Right cardiac atrium (tissue), 5 donors: ENCODE measurements at places on chromosomes 6 and 20. TPM values are rescaled to one million over a fixed set of nuclear protein-coding genes. Genes with fewer than 3 reads are reported as not detected.
A peak's percentile ranks its signal among the peaks of the same experiment; 100 is the strongest.

- no peak for DNase-seq
These were observed 76.4 kb upstream of the HS3ST5 start for GRCh38 chr6:114419175-114419574.

DNA sequence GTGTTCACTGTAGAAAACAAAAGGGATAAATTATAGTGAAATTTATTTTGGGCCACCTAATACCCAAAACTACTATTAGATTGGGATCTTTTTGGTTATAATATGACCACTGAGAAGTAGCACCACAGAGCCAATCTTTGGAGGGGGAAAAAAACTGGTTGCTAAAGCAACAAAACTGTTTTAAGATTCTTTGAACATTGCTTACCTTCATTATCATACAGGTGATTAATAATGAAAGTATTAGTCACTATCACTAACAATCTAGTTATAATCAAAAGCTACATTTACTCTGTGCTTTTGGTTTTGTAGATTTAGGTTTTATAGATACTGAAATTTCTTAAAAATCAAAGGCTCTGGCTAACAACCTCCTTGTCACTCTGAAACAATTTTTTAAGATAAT, 31.7 kb downstream of the STX7 start:
- DNase-seq: no peak

ZNF165 gene
- total RNA-seq: 0.83 TPM

DNA sequence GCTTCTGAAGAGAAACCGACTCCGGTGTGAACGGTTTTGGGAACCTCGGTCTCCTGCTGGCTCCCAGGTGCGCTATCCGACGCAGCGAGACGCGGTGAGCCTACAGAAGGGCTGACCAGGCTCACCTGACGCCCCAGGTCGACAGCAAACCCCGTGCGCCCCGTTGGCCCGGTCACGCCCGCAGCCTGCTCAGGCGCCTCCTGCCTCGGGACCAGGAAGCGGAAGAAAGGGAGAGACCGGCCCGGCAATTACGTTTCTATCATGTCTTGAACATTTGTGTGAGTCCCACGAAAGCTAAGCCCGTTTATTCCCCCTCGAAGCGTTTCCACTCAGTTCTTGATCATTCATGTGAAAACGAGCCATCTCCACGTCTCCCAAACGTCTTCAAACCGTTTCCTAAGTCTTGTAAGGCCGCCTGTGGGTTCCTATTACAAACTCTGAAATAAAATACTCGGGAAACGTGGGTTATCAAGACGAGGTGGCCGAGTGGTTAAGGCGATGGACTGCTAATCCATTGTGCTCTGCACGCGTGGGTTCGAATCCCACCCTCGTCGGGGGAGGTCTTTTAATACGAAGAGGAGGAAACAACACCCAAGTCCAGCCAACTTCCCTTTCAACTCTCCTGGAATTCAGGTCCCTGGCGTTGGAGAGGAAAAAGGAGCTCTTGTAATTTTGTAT, 150.5 kb upstream of the PRSS16 start:
- DNase-seq: peak; percentile 28

GRCh38 chr20:60256811-60257210, 298.6 kb downstream of the CDH26 start:
- DNase-seq: no peak

STK4 gene
- total RNA-seq: 14.4 TPM

GRCh38 chr20:62030834-62031434, 34.7 kb downstream of the TAF4 start:
- DNase-seq: no peak

GRCh38 chr6:56102216-56102615, 145.2 kb downstream of the COL21A1 start:
- no peak for DNase-seq

GRCh38 chr20:37669773-37670236, 24.0 kb upstream of the CTNNBL1 start:
- no peak for DNase-seq

RNF217 gene
- 12.2 TPM for total RNA-seq

DNA sequence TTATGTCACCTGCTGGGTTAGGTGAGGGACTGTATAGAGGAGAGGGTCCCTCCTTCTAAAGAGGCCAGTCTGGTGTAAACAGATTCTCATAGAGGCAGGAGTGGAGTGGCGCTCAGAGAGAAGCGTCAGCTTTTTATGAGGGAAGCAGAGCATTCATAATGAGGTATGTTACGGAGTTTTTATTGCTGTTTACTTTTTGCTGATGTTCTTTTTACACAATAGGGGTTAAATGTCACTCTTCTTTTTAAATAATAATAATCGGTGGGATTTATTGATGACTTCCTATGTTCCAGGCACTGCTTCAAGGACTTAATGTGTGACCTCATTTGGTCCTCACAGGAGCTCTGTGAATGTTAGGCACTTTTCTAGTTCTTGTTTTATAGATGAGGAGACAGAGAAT, 79.9 kb downstream of the L3MBTL3 start:
- DNase-seq: no peak

DNA sequence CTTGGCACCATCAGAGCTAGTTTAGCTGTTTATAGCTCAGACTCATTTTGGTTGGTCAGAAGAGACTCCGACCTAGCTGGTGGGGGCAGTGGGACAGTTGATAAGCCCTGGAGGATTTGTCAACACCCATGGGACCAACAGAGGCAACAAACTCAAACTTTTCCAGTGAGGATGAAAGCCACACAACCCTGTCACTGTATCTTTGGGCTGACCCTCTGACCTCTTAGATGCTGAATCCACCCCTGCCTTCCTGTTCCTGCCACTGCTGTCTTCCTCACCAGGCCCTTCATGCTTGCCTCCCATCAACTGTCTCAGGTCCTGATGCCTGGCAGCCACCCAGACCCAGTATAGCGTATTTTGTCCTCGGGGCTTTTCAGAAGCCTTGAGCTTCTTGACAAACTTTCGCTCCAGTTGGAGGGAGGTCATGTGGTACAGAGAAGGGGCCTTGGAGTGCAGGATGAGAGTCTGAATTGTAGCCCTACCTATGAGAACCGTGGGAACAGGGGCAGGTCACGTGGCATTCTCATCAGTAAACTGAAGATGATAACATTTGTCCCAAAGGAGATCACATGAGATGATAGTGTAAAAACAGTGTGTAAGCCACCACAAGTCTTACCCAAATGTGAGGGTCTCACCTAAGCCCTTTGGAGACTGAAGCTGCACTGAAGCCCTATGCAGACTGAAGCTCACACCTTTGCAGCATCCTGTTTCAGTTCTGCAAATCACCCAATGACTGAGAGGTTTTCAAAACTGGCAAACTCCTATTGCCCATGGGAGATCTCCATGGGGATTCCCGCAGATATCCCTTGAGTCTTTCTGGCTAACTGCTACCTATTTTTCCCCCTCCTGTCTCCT, 72.0 kb upstream of the F13A1 start:
- DNase-seq: no peak

GRCh38 chr20:48938670-48939069, 17.2 kb downstream of the ARFGEF2 start:
- no peak for DNase-seq

GRCh38 chr20:40686893-40687292, 2.1 kb downstream of the MAFB start:
- no peak for DNase-seq

- no peak for DNase-seq
These were observed 253.4 kb downstream of the HACE1 start for GRCh38 chr6:104606361-104606760.

DNA sequence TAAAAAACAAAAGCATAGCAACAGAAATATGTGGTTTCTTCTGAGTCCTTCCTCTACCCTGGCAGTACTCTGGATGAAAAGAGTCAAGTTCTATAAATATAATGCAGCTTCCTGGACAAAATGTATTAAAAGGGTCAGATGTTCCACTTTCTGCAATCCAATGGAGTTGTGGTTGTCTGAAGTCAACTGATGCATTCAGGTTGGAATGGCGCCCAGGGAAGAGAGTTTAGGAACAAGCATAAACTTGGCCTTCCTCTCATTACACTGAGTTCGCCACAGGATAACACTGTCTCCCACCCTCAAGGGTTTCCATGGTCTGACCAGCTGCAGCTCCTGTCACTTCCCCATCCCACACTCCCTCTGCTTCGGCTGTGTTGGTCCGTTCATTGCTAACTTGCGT, 66.4 kb downstream of the PLEKHG1 start:
- DNase-seq: no peak

ULBP1 gene
- total RNA-seq: 0.20 TPM

PPP1R14C gene
- 90.7 TPM for total RNA-seq

- DNase-seq: no peak
These were observed 105.3 kb downstream of the EYA2 start for GRCh38 chr20:46999801-47000465.

DNA sequence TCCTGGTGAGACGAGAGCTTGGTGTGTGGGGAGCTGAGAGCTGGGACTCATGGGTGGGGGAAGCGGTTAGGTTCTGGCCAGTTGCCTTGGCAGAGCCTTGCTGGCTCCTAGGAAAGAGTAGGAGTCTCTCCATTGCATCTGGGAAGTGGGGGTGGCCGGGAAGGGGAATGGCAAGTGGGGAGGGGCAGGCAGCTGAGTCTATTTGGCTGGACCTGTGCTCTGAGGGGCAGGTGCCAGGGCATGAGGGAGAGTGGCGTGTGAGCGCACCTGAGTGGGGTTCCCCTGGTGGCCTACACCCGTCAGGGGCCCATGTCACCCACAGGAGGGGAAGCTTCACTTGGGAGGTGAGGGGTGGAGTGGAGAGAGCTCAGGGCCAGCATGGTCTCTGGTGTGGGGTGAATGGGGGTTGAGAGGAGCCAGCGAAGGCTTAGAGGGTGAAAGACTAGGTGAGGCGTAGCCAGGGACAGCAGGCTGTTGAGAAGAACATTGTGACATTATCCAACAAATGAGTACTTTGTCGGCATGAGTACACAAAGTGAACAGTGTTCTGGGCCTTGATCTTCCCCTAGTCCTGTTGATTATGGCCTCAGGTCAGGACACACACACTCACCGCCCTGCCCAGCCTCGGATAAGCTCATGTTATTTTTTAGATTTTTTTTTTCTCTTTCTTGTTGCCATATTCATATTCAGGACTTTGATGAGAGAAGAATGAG, 59.8 kb downstream of the FAM120B start:
- peak; percentile 28 for DNase-seq

DNA sequence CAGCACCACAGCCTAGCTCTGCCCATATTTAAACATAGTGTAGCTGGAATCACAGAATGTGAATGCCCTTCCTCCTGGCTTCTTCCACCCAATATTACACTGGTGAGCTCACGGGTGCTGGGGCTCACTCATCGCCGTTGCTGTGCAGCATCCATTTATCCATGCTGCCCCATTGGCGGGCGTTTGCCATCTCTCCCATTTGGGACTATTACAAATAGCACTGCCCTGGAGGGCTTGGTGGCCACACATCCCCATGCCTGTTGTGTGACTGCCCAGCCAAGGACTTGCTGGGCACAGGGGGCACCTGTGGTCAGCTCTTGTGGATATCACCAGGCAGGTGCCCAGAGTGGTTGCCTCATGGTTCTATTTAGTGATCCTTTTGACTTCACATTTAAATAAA, 54.5 kb upstream of the ENTPD6 start:
- no peak for DNase-seq

DNA sequence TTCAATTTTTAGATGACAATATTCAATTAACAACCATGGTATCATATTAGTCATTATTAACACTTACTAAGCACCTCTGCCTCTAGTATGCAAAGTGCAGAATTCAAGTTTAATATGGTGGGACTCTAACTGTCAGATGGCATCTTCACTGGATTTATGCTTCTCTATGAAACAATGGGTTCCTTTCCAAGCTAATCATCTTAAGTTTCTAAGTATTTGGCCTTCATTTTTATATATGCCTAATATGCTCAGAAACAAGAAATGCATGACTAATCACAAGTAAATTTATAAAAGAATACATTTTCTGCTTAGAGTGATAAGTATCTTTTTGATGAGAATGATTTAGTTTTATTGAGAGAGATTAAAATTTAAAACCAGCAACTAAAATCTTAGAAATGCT, 144.7 kb downstream of the HIVEP2 start:
- no peak for DNase-seq

RBPJL gene
- not detected for total RNA-seq

RIPOR3 gene
- 3.5 TPM for total RNA-seq

DNA sequence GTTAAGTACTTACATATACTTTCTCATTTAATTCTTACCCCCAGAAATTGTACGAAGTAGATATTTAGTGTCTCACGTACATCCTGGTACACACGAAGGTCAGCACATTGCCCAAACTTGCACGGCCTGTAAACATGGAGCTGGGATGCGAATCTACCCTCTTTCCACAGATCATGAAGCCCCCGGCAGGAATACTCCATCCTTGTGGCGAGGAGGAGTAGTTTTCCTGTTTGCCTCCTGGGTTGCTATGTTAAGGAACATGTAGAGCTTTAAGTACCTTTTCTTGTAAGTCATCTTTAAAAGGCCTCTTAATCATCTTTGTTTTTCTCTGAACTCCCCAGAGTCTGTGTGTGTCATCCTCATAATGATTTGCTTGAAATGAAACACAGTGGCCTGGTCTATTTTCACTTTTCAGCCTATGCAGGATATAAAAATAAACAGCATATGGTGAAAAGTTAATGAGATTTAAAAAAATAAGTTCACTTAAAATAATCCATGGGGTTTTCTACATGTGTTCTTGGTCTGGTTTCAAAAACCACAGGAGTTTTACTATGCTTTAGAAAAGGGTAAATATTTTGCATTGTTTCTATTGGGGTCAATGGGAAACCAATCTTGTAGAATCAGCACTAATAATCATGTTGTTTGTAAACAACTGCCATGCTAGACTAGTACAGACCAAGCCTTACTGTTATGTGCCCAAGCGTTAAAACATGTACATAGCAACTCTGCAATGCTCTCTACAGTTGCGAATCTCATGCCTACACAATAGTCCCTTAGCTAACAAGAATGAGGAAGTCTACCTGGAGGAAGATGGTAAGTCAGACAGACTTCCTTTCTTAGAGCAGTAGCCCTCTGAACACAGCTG, 9.3 kb upstream of the ARID1B start:
- no peak for DNase-seq

- peak; percentile 11 for DNase-seq
These were observed 45.2 kb downstream of the PSMG4 start for GRCh38 chr6:3303795-3304411.

ECT2L gene
- 0.43 TPM for total RNA-seq

LPA gene
- not detected for total RNA-seq

RIMS4 gene
- total RNA-seq: 1.4 TPM

CDKAL1 gene
- 11.1 TPM for total RNA-seq

GRCh38 chr6:124008000-124008987, 204.6 kb downstream of the NKAIN2 start:
- no peak for DNase-seq

- no peak for DNase-seq
These were observed 242.5 kb downstream of the LRFN2 start for GRCh38 chr6:40344566-40345167.
